ENCODE measurements at places on chromosomes 4 and X. TPM values are rescaled to one million over a fixed set of nuclear protein-coding genes. Genes with fewer than 3 reads are reported as not detected.

DNA sequence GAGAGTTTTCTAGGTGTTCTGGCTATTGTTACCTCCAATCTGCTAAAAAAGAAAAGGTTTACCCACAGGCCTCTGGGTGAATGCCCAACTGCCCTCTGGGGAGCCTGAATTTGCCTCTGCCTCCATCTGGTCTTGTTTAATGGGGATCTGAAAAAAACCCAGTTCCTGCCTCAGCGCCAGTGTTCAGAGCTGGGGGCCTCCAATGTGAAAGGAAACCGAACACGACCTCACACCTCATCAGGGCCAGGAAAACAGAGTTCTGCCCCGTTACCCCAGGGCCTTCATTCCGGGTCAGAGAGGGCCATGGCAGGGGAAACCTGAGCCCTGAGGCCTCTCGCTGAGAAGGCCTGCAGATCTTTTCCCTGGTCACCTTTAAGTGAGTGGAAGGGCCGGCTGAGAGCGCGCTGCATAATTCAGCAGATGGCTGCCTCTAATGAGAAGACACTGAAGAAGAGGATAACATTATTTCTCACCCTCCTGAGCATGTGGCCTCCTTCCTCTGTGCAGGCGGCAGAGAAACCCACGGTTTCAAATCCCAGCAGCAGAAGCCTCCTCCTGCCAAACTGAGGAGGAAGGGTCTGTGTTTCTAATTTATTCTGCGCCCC lies 6.8 kb downstream of the SEPTIN6 start:
- no peak for DNase-seq

ARHGAP4 gene
- polyA plus RNA-seq, result 20.9 TPM

- DNase-seq, result peak; percentile 29
Observed at GRCh38 chr4:123701131-123701575, 304.6 kb downstream of the SPRY1 start.

MOB1B gene
- polyA plus RNA-seq, result 4.3 TPM

DNA sequence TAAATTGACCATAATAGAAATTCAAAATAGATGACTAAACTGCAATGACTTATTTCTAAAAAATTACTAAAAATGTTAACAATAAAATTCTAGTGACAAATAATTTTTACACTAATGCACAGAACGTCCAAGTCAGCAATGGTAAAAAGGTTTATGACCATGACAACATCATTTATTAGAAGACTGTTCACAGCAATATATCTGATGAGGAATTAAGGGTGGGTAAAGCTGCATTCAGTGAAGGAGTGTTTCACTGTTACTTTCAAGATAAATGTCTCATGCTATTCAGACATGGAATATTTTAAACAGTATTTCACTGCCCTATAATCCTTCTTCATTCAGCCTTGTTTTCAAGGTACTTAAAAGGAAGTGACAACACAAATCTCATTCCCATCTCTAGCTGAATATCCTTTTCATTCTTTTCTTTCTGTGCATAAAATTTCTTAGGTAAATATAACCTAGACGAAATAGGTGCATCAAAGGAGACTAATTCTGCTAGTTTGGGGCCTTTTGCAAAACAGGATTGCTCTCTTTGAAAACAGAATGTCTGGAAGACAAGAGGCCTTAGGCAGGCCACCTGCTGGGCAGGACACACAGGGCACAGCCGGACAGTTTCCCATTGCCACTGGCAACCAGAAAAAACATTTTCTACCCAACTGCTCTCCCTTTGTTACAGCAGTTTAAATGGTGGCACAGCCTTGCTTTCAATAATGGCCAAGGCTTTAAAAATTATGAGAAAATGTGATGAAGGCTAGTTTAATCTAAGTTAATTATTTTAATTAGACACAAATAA lies 600.3 kb downstream of the SPRY1 start:
- no peak for DNase-seq

DNA sequence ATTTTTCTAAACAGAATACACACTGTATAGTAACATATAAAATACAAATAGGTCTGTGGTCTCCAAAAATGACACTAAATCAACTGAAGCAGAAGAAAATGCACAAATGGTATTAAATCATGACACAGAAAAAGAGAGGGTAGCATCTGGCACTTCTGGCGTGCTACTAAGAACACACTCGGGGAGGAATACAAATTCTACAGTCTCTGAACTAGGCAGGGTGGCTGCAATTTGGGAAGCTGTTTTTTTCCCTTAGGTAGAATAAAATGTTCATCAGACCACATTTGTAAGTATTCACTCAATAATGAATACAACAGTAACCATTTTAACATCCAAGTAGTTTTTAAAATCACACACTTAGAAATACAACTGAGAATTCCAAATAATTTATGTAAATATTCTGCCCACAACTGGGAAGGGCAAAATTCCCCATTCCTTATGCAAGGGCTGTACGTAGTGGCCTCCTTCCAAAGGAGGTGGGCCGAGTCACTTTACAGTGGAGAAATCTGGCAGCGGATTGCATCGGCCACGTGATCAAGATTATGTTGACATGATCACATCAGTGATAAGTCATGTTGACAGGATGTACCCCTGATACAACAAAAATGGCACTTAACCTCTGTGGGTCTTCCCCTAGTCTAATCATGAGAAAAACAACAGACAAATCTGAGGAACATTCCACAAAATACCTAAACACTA lies 101.1 kb downstream of the TSPAN5 start:
- DNase-seq, result peak; percentile 70

PASD1 gene
- polyA plus RNA-seq, result not detected

GRCh38 chrX:98141466-98141865 lies 1257.8 kb downstream of the RPA4 start:
- DNase-seq, result no peak

GRCh38 chr4:153791746-153792617 lies 3.1 kb upstream of the SFRP2 start:
- DNase-seq, result no peak

ZC4H2 gene
- polyA plus RNA-seq, result 11.5 TPM

Data from endothelial cell of umbilical vein (primary cell).